ENCODE measurements at places on chromosomes 16 and 17. TPM values are rescaled to one million over a fixed set of nuclear protein-coding genes. Genes with fewer than 3 reads are reported as not detected.

DNA sequence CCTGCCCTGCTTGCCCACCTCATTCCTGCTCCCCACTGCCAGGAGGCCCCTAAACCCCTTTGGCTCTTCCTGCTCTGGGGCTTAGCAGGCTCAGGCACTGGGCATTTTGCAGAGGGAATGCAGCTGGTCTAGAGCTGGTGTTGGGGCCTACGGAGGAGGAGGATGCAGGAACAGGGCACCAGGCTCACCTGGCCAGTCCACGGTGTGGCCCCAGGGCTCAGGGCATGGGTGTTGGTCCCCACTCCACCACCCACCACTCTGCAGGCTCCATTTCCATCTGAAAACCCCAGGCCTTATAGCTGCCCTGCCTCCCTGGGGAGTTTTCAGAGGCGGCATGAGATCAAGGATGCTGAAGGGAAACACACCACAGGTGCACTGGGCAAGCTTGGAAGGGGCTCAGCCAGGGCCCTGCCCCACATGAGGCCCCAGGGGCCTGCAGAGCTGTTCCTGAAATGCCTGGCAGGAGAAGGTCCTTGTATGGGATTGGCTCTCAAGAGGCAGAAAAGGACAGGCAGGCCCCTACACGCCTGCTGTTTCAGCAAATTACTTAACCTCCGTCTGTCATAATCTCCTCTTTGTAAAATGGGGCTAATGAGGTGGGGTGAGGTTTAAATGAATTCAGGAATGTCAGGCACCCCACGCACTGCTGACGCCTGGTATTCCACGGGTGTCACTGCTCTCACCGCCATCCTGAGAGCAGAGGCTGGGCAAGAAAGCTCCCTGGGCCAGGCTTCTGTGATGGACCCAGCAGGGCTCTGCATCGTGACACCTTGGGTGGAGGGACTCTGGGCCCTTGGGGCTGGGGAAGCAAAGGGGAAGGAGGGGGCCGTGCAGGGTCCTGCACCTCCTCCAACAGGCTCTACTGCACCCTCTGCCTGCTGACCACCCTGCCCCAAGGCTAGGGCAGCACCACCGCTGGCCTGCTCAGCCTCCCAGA is 9.3 kb downstream of the SLC47A2 start:
- no peak overlapping the region for H3K4me3 ChIP-seq
- H3K27me3 ChIP-seq = peaks cover 9% of the 10 kb centered on the region
- H3K4me1 ChIP-seq = peaks cover 4% of the 10 kb centered on the region
- no peak overlapping the region for H3K27ac ChIP-seq

DNA sequence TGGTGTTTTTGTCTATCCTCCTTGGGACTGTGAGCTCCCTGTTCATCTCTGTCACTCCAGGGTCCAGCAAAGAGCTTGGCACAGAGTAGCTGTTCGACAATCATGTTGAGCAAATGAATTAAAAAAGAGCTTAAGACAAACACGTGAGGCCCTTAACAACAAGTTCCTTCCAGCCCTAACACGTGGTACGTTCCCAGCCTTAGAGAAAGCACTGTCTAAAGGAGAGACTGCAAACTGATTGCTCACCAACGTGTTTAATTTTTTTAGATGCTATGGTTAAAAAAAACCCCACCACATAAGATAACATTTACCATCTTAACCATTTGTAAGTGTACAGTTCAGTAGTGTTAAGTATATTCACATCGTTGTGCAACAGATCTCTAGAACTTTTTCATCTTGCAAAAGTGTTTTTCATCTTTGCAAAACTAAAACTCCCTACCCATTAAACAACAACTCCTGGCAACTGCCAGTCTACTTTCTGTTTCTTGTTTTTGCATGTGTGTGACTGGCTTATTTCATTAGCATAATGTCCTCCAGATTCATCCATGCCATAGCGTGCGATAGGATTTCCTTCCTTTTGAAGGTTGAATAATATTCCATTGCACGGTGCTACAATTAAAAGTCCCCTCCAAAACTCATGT is 28.2 kb downstream of the LAT start:
- H3K27ac ChIP-seq = no peak overlapping the region
- peaks cover 5% of the 10 kb centered on the region for H3K27me3 ChIP-seq
- H3K36me3 ChIP-seq = no peaks in the 10 kb centered on the region
- no peak overlapping the region for H3K4me3 ChIP-seq
- no peaks in the 10 kb centered on the region for H3K4me1 ChIP-seq
- no peak for DNase-seq

GRCh38 chr16:86074651-86075487 is 175.9 kb downstream of the IRF8 start:
- H3K27me3 ChIP-seq = peaks cover 11% of the 10 kb centered on the region
- no peak overlapping the region for H3K4me3 ChIP-seq
- peak; percentile 27 for DNase-seq
- no peak overlapping the region for H3K27ac ChIP-seq
- H3K36me3 ChIP-seq = no peaks in the 10 kb centered on the region
- peaks cover 26% of the 10 kb centered on the region for H3K4me1 ChIP-seq

SCO1 gene
- 24.0 TPM for total RNA-seq

DNA sequence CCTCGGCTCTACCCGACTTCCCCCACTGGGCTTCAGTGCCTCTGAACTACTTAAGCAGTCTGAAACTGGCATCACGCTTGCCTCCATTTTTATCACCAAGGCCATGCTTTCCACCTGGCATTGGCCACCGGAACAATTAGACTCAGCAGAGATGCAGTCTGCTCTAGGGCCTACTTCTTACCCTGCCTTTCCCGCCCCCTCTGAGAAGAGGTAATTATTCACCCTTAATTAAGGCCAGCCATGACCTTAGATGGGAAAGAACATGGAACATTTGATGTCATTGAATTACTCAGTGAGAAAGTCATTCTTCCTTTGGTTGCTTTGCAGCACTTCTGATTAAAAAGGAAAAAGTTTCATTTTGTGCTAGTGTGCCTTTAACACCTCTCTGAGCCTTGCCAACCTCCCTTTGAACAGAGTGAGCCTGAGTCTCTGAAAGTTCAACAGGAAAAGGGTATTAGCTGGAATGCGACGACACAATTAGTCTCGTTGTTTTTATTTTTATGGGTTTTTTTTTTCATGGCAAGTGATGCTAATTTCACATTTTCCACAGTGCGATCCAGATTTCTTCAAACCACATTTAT is 60.9 kb upstream of the TNRC6A start:
- H3K36me3 ChIP-seq = no peaks in the 10 kb centered on the region
- H3K27me3 ChIP-seq = peaks cover 13% of the 10 kb centered on the region
- no peak for DNase-seq
- H3K4me3 ChIP-seq = no peak overlapping the region
- H3K4me1 ChIP-seq = peaks cover 2% of the 10 kb centered on the region

DNA sequence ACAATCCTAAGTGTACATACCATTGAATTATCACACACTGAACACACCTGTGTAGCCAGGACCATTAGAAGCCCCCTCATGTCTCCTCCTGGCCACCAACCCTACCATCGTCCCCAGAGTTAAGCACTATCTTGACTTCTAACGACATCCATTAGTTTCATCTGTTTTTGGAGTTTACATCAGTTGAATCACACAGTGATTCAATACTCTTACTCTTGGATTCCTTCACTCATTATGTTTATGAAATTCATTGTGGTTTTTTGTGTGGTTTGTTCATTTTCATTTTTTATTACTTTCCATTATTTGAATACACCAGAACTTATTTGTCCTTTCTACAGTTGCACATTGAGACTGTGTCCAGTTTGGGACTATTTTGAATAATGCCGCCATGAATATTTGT is 13.6 kb downstream of the DRC7 start:
- H3K4me1 ChIP-seq = no peaks in the 10 kb centered on the region
- no peak for DNase-seq
- no peak overlapping the region for H3K4me3 ChIP-seq
- no peak overlapping the region for H3K27ac ChIP-seq
- H3K36me3 ChIP-seq = no peaks in the 10 kb centered on the region

EPX gene
- total RNA-seq = not detected

SLC52A1 gene
- 0.21 TPM for total RNA-seq

AGRP gene
- total RNA-seq = not detected

SLC13A5 gene
- total RNA-seq = 1.3 TPM

OTOP3 gene
- not detected for total RNA-seq

MYH1 gene
- total RNA-seq = not detected

DNA sequence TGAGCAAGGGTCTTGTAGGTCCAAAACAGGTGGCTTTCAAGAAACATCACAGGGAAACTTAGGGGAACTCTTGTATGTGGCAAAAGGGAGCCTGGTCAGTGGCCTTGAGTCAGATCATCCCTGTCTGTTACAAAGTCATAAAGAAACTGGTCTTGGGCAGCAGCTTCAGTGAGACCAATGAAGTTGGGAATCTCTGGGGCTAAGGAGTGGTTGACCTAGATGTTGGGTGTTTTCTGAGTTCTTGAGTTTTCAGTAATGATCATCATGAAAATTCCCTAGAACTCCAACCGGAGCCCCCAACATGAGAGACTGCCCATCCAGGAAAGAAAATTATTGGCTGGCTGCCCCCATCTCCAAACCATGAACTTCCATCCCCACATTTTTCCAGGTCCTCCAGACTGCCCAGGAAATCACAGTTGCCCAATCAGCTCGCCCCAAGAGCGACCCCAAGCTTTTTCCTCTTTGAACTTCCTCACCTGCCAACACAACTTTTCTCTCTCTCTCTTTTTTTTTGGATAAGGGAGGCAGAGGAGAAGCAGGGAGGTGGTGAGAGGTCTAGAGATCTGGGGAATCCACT is 3.9 kb downstream of the CCR7 start:
- no peak overlapping the region for H3K4me3 ChIP-seq
- peaks cover 2% of the 10 kb centered on the region for H3K27me3 ChIP-seq

CACNG5 gene
- total RNA-seq = not detected

DNA sequence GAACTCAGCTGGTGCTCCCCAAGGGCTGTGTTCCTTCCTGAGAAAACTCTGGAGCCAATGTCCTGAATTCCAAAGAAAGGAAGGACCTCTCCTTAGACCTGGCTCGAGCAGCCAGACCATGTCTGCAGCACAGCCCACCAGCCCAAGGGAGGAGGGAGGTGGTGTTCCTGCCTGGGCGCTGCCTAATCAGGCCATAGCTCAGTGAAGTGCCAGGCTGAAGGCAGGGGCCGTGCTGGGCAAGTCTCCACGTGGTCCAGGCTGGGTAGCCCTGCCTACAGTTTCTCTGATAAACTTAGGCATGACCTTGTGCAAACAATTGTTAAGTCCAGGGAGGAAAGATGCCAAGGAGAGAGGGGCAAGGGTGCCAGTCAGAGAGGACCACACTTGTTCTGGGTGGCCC is 76.8 kb downstream of the MPRIP start:
- H3K27me3 ChIP-seq = peaks cover 20% of the 10 kb centered on the region
- H3K27ac ChIP-seq = no peak overlapping the region
- no peak for DNase-seq
- H3K4me3 ChIP-seq = no peak overlapping the region

SLC9A5 gene
- 17.2 TPM for total RNA-seq

SNX20 gene
- not detected for total RNA-seq

DNA sequence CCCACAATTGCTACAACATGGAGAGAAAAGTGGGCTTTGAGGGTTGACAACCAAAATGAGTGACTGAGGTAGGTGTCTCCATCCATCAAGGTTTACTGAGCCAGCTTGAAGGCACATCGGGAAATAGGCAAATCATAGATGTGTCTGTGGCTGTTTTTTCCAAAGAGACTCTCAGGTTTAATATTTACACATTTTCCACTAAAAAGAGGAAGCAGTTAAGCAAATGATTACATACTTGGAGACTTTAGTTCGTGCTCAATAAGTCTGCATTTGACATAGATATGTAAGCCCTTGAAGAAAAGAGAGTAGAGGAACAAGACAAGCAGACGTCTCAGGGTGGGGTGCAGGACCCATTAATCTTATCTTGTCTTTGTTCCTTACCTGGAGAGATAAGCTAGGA is 148.9 kb upstream of the COX10 start:
- no peak overlapping the region for H3K4me3 ChIP-seq
- no peaks in the 10 kb centered on the region for H3K27me3 ChIP-seq
- no peaks in the 10 kb centered on the region for H3K36me3 ChIP-seq
- DNase-seq = no peak
- no peak overlapping the region for H3K27ac ChIP-seq

- H3K27ac ChIP-seq = no peak overlapping the region
- peaks cover 3% of the 10 kb centered on the region for H3K27me3 ChIP-seq
- H3K36me3 ChIP-seq = no peaks in the 10 kb centered on the region
- no peaks in the 10 kb centered on the region for H3K4me1 ChIP-seq
- no peak for DNase-seq
- H3K4me3 ChIP-seq = no peak overlapping the region
Observed at GRCh38 chr17:49338883-49339282, 23.2 kb downstream of the ZNF652 start.

- no peak overlapping the region for H3K27ac ChIP-seq
- H3K4me1 ChIP-seq = no peaks in the 10 kb centered on the region
- H3K4me3 ChIP-seq = no peak overlapping the region
- DNase-seq = no peak
Observed at GRCh38 chr16:50293994-50294855, 27.9 kb downstream of the ADCY7 start.

DNA sequence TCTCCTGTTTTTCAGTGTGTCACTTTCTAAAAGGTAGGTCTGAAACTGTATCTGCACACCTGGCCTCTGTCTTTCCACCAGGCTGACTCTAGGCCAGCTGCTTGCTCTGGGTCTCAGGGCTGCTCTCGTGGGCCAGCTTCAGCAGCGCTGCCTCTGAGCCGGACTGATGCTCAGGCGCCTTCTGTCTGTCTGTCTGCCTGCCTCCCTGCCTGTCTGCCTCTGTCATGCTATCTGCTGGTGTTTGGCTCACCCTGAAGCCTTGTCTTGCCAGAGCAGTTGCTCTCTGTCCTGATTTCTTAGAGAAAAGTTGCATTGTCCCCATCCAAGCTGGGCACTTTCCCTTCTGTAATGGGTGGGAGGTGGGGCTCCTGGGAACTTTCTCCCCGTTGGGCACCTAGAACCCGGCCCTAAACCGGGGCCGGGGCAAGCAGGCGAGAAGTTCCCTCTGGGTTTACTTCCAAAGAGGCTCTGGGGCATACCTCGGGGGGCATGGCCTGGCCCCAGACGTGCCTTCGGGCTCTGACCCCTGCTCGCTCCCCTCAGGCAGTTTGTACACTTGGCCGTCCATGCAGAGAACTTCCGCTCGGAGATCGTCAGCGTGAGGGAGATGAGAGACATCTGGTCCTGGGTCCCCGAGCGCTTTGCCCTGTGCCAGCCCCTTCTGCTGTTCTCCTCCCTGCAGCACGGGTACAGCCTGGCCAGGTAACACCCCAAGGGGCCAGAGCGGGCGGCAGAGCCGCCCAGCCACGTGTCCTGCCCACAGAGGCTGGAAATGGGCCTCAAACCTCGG is 15.9 kb upstream of the ATP6V0C start:
- H3K4me1 ChIP-seq = no peaks in the 10 kb centered on the region
- H3K4me3 ChIP-seq = peak overlapping the region; percentile 1
- H3K27ac ChIP-seq = no peak overlapping the region

- H3K27me3 ChIP-seq = no peaks in the 10 kb centered on the region
- peaks cover 8% of the 10 kb centered on the region for H3K36me3 ChIP-seq
- peaks cover 17% of the 10 kb centered on the region for H3K4me1 ChIP-seq
- no peak overlapping the region for H3K4me3 ChIP-seq
- H3K27ac ChIP-seq = no peak overlapping the region
- no peak for DNase-seq
Observed at GRCh38 chr16:87541147-87541871, 48.5 kb upstream of the ZCCHC14 start.

All from endothelial cell (in vitro differentiated cells).